Stimulated activated CD8-positive, alpha-beta memory T cell treated with anti-CD3 and anti-CD28 coated beads, Interleukin-7, amount 100 ng/mL, for 1 hour (primary cell): ENCODE measurements at places on chromosomes 4 and X.
A peak's percentile ranks its signal among the peaks of the same experiment; 100 is the strongest.

GRCh38 chr4:108900018-108900580, 137.2 kb upstream of the ETNPPL start:
- no peak for DNase-seq

DNA sequence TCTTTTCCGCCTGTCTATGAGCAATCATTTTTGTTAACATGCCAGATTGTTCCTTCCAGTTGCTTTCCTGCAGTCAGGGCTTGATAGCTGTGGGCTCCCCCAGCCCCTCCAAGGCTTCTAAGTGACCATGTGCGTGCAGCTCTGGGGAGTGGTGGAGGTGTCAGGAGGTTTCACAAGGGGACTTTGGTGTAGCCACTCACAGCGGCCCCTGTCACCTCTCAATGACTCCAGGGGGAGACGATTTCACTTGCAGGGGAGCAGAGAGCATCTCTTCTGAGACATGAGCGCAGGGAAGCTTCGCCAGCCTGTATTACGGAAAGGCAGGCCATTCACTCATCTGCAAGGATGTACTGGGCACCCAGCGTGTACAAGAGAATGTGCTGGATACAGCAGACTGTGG, 3.1 kb upstream of the GPR78 start:
- DNase-seq, result no peak

DNA sequence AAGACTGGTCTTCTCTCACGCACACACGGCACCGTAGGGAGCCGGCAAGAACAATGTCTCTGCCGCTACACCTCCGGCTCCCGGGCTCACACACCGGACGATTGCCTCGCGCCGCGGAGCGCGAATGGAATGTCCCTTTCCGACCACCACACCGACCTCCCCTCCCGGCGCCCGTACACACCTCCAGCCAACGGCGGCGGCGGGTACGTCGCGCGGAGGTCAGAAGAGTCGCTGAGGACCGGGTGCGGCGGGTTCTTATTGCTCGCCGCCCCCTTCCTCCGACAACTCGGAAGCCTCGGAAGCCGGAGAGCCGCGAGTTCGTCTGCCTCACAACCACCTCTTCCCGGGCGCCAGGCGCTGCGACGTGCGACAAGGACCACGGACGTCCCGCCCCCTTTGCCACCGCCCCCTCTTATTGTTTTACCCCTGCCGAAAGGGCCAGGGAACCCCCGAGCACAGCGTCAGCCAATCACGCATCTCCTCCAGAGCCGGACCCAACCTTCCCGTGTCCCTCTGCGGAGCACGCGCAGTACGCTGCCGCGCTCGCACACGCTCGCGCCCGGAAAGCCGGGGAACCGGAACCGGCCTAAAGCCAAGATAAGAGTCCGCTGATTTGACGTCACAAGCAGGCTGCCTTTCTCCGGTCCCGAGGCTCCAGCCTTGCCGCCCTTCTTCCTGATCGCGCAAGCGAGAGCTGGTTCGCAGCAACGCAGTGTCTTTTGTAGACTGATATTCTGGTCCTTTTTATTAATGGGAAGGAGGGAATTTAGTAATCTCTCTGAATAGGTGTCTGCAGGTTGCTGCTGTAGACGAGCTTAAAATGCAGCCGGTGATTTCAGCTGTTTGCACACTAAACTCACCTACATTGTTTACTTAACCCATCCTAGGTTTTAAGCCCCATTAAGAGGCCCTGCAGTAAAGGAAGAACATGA, at the start of gene G3BP2:
Gene G3BP2 (minus strand): TSS at position 385 of the 932 bp plus-strand sequence. CDS start 11,386 bp downstream, outside the sequence.
- peak; percentile 91 for DNase-seq

- DNase-seq, result no peak
Measured at GRCh38 chr4:6467600-6467999, 4.8 kb downstream of the PPP2R2C start.

DNA sequence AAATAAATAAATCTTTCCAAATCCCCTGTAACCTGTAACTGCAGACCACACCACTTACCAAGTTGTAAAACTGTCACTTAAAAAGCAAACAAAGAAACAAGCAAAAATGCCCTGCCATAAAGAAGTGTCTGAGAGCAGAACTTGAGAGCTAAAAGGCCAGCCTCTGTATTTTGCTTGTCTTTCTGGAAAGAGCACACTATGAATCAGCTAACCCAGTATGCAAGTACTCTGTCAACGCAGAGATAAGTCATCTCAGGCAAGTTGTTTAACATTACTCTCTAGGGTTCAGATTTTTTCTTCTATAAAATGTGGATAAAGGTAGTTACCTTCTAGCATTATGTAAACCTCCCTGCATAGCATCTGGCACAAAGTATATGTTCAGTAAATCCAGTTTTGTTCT, 134.8 kb downstream of the HS3ST1 start:
- no peak for DNase-seq

DNA sequence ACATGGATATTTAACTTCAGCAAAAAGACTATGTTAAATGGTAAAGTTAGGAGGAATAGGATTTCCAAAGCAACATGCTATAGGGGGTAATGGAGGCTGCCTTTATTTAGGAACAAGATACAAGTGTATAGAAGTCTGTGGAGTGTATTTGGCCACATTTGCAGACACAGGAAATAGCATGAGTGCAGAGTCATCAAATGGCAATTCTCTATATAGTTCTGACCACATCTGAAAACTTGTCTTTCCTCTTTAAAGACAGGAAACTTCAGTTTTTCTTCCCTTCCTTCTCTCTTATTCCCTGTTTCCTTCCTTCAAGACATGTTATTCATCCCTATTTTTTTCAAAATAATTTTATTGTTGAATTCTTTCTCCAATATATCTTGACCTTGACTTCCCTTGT, 119.3 kb upstream of the PITX2 start:
- DNase-seq, result no peak

- DNase-seq, result no peak
Measured at GRCh38 chrX:153336121-153336894, 2.4 kb downstream of the ZNF275 start.

- no peak for DNase-seq
Measured at GRCh38 chr4:2059726-2060602, 837 bp downstream of the NAT8L start.

DNA sequence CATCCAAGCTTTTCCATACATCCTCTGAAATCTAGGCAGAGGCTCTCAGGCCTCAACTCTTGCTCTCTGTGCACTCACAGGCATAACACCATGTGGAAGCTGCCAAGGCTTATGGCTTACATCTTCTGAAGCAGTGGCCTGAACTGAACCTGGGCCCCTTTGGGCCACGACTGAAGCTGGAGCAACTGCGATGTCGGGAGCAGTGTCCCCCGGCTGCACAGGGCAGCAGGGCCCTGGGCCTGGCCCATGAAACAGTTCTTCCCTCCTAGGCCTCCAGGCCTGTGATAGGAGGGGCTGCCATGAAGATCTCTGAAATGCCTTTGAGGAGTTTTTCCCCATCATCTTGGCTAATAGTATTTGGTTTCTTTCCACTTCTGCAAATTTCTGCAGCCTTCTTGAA, 39.2 kb downstream of the PRRG1 start:
- no peak for DNase-seq
